Thoracic aorta (tissue), 2 donors: ENCODE measurements at places on chromosomes 1 and 21. TPM values are rescaled to one million over a fixed set of nuclear protein-coding genes. Genes with fewer than 3 reads are reported as not detected.

Gene PGLYRP4
- not detected for total RNA-seq

Gene ZFP69
- 3.2 TPM for total RNA-seq

DNA sequence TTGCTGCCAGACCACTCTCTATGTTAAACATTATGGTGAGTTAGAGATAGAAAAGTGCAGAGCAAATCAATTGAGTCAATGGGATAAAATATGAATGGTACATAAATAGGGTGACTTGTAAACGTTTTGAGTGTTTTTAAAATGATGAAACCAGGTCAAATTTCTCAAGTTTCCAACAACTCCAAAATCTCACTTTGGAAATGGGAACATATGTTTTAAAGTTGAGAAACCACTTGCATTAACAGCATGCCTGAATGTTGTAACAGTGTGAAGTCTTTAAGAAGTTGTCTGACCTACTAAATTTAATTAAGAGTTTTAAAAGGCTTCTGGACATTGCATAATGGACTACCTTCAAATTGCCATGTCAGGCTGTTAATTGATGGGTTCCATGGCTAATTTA, 33.6 kb upstream of the RAVER2 start:
- DNase-seq: no peak

DNA sequence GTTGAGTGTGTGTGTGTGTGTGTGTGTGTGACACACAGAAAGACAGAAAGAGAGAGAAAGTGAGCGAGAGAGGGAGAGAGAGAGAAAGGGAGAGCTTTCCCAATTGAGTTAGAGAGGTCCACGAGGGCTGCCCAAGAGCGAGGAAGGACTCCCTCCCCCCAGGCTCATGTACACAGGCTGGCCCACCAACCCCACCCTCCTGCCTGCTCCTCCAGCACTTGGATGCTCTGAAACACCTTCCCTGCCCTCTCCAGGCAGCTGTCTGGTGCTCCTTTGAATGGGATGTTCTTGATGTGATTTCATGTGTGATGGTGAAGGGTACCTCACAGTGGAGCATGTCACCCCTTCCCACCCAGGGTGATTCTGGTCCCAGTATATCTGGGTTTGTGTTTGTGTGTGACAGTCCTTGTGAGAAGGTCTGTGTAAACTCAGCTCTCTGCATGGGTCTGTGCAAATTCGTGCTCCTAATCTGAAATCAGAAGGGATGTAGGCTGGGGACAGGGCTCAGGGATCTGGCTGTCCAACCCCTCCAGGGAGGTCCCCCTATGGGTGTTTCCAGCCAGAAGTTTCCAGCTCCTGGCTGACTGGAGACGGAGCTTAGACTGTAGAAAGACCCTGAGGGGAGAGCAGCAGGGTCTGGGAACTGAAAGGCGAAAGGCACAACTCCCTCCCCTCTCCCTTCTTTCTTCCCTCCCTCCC, 6.8 kb upstream of the PEAR1 start:
- DNase-seq: no peak

Gene CFAP74
- not detected for total RNA-seq

DNA sequence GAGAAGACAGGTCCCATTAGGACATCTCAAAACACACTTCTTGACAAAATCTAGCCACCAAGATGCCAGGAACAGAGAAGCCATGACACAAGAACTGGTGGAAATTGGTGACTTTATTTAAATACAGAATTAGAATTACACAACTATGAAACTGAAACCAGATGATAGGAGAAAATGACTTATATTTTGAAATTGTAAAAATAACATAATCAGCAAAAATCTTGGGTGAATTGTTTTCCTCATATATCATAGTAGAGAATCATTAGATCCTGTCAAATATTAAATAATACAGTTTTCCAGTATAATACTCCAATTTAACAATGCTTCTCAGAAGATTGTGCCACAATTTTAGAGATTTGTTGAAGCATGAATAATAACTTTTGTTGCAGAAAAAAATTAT, 81.5 kb upstream of the MROH9 start:
- DNase-seq: no peak

Gene FCRL4
- not detected for total RNA-seq

Gene AK5
- total RNA-seq: 0.56 TPM

- DNase-seq: no peak
Measured at GRCh38 chr1:210992837-210993236, 141.1 kb downstream of the KCNH1 start.

Gene PAQR6
- total RNA-seq: 2.5 TPM

DNA sequence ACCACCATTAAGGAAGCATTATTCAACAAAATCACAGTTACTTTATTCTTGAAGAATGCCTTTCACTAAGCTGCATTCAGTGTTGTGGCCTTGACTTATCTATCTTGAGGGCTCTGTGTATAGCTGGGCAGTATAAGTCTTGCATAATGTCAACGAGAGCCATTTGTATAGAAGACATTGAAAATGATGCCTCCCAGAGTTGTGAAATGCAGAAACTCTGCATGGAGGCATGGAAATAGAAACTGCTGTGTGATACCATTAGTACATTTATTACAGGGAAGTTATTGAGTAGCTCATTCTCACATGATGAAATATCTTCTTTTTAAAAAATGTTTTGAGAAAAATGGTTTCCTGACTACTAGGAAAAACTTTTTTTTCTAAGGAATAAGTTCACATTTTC, 111.4 kb upstream of the SNX7 start:
- no peak for DNase-seq
